ENCODE measurements at places on chromosomes 11 and 22.

- no peak for DNase-seq
These were observed 143.2 kb downstream of the CADM1 start for GRCh38 chr11:115361025-115361424.

DNA sequence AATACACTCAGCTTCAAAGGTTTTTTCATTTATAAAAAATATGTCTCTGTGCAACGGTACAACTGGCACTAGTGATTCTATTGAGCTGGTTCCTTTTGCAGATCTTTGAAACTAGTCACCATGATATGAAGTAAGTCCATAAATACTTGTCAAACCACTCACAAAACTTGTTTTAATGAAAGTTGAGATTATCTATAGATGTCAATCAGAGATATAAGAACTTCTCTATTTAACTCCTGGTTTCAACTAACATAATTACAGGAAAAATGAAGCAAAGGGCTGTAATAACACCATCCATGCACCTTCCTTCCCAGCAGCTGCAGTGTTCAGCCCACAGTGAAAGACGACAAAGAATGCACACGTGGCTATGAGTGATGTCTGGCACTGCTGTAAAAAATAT lies 44.7 kb downstream of the TMEM123 start:
- no peak for DNase-seq

- no peak for DNase-seq
These were observed 29.8 kb downstream of the SNU13 start for GRCh38 chr22:41658869-41659268.

GRCh38 chr22:34934261-34934660 lies 131.7 kb upstream of the ISX start:
- DNase-seq: no peak

DNA sequence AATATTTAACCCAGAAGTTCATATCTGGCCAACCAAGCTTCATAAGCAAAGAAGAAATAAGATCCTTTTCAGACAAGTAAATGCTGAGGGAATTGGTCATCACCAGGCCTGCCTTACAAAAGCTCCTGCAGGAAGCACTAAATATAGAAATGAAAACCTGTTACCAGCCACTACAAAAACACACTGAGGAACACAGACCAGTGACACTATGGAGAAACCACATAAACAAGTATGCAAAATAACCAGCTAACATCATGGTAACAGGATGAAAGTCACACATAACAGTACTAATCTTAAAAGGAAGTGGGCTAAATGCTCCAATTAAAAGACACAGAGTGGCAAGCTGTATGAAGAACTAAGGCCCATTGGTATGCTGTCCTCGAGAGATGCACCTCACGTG lies 311.4 kb downstream of the DYNC2H1 start:
- DNase-seq: no peak

DNA sequence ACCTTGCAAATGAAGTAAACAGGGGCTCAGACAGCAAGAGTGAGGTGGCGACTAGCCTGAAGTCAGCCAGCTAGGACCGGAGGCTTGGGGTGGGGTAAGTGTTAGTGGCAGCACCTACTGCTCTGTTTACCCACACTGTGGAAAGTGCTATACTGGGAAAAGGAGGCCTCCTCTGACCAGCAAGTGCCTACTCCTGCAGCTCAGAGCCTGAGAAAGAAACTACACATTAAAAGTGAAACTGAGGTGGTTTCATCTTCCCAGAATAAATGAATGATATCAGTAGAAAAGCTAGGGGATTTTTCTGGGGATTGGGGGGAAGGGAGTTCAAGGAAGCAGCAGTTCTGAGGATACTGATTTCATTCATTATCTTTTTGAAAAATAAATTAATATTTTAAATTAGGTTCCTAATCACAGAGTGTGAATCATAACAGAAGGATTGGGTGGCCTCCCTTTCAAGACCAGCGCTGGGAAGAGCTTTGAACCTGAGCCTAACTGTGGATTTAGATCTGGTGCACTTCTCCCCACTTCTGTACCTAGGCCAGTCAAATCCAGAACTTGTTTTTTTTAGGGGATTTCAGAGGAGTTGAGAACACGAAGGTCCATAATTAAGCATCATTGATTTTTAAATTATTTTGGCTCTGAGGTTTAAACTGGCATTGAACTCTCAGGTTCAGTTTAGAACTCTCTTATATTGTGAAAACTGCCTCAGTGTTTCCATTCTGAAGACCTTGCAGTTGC lies 48.1 kb upstream of the GRAMD1B start:
- DNase-seq: peak; percentile 26

- DNase-seq: no peak
These were observed 492.6 kb upstream of the CADM1 start for GRCh38 chr11:115996808-115997188.

- DNase-seq: peak; percentile 12
These were observed 38.4 kb upstream of the EMID1 start for GRCh38 chr22:29167032-29167911.

GRCh38 chr22:26159886-26160285 lies 9.4 kb upstream of the SEZ6L start:
- no peak for DNase-seq

GRCh38 chr11:70517988-70518907 lies 119.9 kb downstream of the CTTN start:
- no peak for DNase-seq

DNA sequence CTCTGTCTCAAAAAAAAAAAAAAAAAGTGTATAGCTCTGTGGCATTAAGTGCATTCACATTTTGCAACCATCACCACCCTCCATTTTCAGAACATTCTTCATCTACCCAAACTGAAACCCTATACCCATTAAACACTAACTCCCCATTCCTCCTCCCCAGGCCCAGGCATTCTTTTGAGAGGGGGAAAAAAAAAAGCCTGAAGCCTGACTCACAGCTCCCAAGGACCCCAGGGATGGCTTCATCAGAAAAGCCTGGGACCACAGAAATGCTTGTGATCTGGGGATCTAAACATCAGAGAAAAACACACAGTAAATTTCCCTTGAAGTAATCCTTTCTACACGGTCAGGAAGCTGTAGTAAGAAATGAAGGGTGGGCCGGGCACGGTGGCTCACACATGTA lies 10.7 kb upstream of the GTSE1 start:
- DNase-seq: no peak

DNA sequence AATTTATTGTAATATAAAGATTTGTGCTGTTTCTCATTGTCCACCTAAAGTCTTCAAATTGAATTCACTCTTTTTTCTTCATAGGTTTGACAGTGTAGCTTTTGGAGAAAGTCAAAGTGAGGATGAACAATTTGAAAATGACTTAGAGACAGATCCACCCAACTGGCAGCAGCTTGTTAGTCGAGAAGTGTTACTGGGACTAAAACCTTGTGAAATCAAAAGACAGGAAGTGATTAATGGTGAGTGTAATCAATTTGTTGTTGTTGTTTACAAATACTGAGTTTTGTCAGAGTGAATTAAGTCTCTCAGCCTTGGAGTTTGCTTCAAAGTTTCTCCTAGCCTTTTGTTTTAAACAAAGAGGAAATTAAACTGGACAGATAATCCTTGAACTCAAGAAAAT lies 53.6 kb upstream of the GRIK4 start:
- no peak for DNase-seq

DNA sequence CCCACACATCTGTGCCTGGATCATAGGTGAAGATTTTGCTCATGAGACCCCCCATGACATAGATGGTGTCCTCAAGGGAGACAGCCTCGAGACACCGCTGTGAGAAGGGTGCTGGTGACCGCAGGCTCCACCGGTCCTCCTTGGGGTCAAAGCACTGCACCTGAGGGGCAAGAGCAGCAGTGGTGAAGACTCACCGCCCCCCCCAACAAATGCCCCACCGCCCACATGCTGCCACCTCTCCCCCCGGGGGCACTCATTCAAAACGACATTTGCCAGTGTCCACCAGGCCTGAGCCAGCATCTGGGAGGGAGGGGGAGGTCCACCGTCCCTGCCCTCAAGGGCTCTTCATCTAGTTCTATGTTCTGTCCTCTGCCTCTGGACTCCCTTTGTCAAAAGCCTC lies 9.3 kb downstream of the KLHL35 start:
- no peak for DNase-seq

GRCh38 chr11:36153551-36153950 lies 135.7 kb downstream of the COMMD9 start:
- DNase-seq: no peak

DNA sequence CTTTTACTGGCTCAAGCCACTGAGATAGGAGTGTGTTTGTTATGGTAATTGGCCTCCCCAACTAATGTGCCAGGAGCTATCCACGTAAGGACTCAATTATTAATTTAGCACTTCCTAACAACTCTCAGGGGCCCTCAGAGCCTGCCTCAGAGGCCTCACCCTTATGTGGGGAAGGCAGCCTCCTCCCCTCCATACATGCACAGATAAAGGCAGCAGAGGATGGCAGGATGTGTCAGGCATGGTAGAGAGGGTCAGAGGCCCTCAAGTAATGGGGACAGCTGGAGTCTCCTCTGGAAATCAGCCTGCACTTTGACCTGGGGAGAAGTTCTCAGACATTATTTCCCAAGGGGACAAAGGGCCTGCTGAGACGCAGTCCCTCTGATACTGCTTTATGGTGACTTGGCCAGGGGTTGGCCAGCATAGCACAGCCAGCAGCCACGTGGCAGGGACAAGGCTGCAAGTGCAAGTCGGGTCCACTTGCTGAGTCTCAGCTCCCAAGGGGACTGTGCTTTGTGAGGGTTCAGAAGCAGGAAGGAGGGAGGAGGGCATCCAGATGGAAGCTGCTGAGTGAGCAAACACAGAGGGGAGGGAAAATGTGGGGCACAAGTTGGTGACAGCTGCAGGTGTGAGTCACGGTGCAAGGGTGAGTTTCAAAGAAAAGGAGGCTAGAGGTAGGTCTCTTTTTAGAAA lies 17.0 kb downstream of the MOGAT2 start:
- DNase-seq: no peak

DNA sequence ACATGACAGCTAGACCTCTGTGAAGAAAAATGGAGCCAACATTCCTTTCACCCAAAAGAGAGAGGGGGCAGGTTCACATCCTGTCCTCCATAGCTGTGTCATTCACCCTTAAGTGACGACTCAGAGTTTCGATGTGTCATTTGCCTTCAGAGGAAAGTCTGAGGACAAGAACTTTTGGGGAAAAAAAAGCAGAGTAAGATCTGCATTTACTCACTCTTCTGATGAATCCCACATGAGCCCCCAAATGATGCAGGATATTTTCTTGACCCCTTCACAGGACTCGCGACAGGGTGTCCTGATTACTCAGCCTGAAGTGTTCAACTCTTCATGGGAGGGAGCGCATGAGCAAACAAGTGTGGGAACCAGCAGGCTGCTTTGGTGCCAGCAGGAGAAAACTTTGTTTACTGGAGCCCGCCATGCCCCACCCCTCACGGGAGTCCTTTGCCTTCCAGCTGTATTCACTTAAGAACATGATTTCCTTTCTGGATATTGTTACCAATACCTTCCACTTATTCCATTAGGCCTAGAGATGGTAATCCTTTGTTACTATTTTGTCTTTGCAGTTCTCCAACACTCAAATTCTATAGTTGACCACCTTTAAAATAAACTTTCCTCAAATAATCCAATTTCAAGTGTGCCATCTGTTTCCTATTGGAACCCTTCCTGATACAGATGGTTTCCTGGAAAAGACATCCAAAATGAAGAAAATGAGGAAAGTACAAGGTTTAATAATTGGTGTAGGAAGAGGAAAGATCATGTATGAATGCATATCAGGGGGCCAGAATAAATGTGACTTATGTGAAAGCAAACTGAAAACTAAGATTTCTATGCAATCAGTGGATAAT lies 729.8 kb downstream of the FAM181B start:
- no peak for DNase-seq

DNA sequence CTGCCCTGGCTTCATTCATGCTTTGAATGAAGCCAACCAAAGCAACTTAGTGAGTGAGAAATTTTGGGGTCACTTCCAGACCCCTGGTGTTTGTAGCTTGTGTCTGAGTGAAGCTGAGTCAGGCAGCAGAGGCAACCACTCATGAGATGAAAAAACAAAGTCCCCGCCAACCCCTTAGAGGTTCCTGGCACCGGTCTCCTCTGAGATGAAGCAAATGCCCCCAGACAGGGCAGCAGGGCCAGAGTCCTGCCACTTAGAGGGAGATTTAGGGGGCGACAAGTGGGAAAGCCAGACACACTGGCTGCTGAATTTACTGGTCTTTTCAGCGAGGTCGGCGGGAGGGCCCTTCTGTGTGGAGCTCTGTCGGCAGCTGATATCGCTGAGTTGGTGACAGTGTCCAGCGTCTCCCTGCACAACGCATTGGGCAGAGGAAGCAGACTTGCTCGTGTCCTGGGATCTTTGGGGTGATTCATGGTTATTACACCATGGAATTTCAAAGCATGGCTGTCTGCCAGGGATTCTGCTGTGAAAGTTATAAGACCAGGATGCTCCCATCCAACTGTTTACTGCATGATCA lies 482.6 kb downstream of the MIAT start:
- no peak for DNase-seq

DNA sequence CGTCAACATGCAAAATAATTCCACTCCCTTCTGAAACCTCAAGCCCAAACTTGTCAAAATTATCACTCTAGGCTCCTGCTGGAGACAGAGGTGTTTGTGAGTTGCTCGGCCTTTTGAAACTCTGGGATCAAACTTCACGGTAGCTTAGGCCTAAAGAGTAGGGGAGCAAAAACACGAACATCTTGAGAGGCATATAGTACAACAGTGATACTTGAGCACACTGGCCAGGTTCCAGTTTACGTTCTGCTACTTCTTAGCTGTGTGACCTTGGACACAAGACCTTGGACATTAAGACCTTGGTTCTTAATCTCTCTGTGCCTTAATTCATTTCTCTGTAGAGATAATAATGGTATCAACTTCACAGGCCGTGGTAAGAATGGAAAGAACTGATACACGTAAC lies 123.5 kb upstream of the LMO1 start:
- DNase-seq: no peak

GRCh38 chr11:77147668-77148321 lies 19.7 kb downstream of the MYO7A start:
- no peak for DNase-seq

- no peak for DNase-seq
These were observed 28.2 kb downstream of the DBX1 start for GRCh38 chr11:20131788-20132666.

Measured in stimulated activated CD8-positive, alpha-beta memory T cell treated with anti-CD3 and anti-CD28 coated beads, Interleukin-7, amount 100 ng/mL, for 24 hours (primary cell).